ENCODE measurements at places on chromosomes 16 and 17.

- no peak for DNase-seq
Measured at GRCh38 chr17:22492331-22492730, 800.0 kb downstream of the KCNJ18 start.

DNA sequence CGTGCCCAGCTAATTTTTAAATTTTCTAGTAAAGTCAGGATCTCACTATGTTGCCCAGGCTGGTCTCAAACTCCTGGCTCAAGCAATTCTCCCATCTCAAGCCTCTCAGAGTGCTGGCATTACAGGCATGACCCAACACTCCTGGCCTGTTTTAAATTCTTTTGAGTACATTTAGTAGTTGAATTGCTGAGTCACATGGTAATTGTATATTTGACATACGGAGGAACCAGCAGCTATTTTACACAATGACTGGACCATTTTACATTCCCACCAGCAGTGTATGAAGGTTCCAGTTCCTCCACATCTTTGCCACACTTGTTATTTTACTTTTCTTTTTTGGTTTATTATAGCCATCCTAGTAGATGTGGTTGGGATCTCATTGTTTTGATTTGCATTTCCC, 43.6 kb downstream of the RHOT1 start:
- DNase-seq: no peak

GRCh38 chr17:63768433-63768832, 5.0 kb downstream of the CCDC47 start:
- no peak for DNase-seq

DNA sequence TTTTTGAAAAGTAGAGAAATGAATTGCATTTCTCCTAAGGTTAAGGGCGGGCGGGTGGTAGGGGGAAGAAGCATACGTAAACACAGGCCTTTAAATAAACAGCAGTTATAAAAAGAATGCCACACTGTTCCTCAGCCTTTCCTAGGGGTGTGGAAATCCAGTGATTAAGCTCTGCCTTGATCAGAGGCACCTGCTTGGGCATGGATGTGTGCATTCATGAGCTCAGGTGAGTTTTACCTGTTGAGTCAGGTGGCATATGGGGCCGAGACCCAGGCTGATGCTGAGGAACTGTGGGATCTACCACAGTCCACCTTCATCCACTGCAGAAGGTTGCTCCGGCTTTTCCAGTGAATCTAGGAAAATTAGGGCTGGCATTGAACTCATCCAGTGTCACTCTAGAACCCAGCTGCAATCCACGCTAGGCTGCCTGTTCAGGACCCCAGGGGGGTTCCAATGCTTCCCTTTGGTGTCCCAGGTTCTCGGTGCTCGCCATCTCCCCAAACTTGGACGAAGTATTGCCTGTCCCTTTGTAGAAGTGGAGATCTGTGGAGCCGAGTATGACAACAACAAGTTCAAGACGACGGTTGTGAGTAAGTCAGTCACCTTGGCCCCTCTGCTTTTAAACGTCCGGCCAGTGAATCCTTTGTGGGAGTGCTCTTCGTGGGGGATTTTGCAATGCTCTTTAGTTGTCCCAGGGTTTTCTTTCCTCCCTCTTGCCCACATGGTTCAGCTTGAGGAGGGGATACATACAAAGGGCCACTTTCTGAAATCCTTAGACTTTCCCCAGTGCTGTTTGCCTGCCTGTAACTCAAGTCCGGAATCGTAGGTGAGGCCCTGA, 72.7 kb downstream of the SDR42E1 start:
- no peak for DNase-seq

DNA sequence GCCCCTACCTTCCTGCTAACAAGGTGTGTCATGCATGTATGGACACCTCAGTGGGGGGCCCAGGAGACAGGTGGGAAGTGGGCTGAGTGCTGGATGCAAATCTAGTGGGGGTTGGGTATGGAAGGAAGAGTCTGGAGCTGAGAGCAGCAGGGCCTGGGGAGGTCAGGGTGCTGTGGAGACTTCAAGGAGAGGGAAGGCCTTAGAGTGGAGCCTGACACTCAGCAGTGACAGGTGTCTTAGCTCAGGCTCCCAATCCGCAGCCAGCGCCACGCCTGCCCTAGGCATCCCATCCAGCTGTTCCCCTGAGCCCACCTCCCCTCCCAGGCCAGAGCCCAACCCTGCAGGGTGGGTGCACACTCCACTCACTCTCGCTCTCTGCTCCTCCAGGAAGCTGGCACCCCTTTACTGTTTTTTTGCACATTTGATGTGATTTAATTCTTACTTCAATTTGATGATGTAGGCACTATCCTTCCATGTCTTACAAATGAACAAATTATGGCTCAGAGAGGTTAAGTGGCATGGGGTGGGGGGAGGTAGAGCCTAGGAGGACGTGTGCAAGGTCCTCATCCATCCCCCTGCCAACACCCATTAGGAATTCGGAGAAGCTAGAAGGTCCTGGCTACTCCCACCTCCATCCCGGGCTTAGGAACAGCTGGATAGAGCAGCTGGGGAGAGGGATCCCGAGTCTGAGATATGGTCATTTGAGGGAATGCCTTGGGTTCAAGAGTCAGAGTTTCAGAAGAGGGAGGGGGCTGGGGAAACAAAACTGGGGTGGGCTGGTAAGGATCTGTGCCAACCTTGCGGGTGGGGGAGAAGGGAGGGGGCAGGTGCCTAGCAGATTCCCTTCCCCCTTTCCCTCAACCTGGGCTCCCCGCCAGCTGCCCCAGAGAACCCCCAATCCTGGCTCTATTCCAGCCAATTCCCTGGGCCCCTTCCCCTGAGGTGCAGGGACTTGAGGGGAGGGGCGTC, 2.1 kb downstream of the FAM171A2 start:
- no peak for DNase-seq

- DNase-seq: no peak
Measured at GRCh38 chr17:32960815-32961214, 30.8 kb upstream of the SPACA3 start.

GRCh38 chr17:80477647-80478478, 1.5 kb upstream of the NPTX1 start:
- DNase-seq: no peak

- DNase-seq: no peak
Measured at GRCh38 chr17:909642-910323, 69.8 kb downstream of the NXN start.

- DNase-seq: no peak
Measured at GRCh38 chr17:72349011-72349410, 228.2 kb downstream of the SOX9 start.

DNA sequence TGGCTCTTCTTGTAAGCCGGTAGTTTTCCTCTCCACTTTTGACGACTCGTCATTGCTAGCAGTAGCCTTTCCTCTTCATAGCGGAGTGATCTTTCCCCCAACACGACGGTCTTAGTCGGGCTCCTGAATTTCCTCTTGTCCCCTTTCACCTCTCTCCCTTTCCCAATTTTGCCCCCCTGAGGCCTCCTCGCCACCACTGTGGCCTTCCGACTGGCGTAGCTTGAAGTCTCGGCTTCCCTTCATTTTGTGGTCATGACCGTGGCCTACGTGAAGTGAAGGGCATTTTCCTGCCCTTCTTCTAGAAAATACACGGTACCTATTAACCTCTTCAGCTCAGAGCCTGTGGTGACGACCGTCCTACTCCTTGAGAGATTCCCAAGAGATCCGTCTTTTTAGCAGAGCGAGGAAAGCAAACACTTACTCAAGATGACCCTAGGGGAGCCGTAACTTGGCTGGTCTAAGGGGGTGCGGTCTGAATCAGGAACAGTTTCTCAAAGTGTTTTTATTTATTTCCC, 787 bp downstream of the PRKAR1A start:
- DNase-seq: no peak

- DNase-seq: no peak
Measured at GRCh38 chr16:1347286-1347855, 4.3 kb downstream of the TSR3 start.

DNA sequence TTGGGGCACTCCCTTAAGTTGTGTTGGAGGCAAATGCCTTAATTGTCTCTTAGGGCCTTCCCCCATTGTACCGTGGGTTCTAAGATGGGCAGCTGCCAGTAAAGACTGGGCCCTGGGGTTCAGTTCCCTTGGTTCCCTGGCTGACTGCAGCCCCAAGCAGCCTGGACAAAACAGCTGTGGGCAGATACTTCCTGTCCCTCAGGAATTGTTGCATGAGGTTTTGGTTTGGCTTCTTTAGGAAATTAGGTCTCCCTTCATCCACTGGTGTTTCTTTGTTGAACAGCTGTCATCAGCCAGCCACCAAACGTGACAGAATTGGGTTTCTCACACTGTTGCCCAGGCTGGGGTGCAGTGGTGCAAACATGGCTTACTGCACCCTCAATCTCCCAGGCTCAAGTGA, 42.0 kb upstream of the ETV4 start:
- DNase-seq: no peak

GRCh38 chr16:86449446-86450095, 60.8 kb upstream of the FOXF1 start:
- DNase-seq: no peak

DNA sequence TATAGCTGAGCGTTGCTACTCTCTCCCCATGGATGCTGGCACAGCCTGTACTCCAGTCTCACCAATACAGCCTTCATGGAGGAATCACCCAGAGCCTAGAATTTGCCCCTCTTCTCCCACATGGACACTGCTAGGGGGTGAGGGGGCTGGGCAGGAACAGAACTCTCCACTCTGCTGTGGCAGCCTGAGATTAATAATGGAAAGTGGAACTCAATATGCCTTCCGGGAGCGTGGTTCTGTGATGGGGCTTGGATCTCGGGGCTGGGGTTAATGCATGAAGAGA, 1.2 kb downstream of the SLC9A5 start:
- no peak for DNase-seq

GRCh38 chr16:54270711-54271110, 15.9 kb downstream of the IRX3 start:
- DNase-seq: no peak

DNA sequence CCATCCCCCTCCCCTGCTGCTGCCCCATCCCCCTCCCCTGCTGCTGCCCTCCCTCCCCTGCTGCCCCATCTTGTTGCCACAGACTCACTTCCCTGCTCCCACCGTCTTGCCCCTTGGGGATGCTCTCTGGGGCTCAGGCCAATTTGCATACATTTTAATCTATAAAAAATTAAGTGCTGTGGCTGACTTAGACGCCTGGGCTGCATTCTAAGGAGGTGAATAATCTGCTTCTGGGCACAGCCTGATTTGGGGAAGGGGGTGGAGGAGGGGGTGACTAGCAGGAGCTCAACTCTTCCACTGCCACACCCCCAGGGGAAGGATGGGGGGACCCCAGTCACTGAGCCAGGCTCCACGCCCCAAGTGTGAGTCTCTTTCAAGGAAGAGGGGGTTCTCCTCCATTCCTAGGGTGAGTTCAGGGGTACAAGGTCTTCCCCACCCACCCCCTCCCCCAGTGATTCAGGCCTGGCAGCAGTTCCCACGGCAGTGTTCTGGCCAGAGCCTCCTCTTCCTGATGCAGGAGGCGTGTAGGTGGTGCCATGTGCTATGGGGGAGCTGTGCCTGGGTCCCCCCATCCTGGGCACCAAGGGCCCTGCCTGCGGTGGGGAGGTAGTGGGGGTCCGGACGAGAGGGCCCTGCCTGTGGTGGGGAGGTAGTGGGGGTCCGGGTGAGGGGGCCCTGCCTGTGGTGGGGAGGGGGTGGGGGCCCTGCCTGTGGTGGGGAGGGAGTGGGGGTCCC, 5.0 kb downstream of the DPH1 start:
- DNase-seq: no peak

DNA sequence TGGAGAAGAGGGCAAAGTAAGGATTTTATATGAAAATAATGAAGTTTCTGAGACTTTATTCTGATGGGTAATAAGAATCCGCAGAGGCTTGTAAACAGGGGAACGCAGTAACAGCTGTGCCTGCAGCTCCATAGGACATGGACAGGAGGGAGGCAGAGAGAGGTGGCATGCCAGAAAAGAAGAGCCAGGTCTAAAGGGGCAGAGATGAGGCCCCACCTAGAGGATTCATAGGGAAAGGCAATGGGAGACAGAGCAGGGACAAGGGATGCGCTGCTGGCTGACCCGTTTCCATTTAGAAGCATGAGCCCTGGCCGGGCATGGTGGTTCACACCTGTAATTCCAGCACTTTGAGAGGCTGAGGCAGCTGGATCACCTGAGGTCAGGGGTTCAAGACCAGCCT, 340.3 kb upstream of the CDH5 start:
- DNase-seq: no peak

GRCh38 chr17:75970011-75970523, 8.9 kb downstream of the ACOX1 start:
- no peak for DNase-seq

DNA sequence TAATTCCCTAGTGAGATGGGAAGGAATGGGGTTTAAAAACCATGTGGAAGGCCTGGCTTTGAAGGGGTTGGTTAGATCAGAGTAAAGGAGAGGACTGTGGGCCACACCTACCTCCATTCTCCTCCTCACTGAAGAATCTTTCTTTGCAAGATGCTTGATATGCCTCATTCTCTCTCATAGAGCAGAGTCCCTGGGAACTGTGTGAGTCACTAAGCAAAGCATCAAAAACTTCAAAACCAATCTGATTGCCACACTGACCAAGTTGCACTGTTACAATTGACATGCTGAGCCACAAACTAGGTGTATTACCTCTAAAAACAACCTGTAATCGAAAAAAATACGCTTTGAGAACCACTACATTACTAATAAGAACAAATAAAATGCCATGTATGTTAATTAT, 2.0 kb downstream of the TUBD1 start:
- DNase-seq: no peak
